ENCODE measurements at places on chromosomes 6 and 20.

GRCh38 chr20:437787-438486, 24.4 kb downstream of the TBC1D20 start:
- no peak for DNase-seq

GRCh38 chr6:107554326-107554725, 64.4 kb downstream of the SOBP start:
- DNase-seq = no peak

DNA sequence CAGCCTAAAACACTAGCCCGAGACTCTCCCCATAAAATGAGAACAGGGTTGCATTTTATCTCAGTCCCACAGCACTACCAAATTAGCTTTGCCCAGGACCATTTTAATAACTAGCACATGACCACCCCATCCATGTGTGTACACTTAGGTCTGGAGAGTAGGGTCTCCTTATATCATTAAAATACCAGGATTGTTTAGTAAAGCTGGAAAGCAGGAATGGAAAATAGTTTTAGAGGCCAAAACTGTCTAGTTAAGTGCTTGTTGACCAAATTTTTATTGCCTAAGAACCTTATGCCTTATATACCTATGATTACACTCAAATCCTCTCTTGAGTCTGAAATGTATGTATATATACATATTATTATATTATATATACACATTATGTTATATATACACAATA, 608.4 kb downstream of the HDGFL1 start:
- DNase-seq = no peak

DNA sequence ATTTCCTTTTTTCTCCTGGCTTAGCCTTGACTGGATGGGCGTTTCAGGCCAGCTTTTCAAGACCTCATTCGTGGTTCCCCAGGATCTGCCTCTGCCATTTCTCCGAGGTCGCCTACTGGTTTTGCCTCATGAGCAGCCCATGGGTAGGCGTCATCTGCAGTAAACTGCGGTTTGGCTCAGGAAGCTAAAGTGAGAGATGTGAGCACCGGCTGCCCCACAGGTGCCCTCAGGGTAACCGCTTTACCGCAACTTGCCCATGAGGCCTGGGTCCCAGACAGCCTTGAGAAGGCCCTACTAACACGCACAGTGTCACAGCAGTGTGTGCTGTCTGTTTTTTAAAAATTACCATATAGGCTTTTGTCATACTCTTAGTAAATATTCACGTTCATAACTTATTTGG, 53.4 kb upstream of the TBXT start:
- no peak for DNase-seq

DNA sequence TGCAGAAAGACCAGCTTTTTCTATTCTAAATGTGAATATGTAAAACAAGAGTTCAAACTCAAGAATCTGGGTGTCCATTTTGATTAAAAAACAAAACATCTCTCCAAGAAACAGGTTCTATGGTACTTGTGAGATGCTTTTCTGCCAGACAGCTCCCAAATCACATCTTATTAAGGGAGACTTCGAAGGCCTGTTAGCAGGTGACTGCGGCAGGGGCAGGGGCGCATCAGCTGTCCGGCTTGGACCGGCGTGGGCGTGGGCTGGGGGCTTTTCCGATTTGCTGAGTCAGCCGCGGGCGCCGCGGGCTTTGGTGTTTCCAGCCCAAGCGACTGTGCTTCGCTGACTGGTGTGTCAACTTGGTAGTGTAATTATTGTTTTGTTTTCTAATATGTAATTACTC, 32.6 kb downstream of the TFAP2A start:
- no peak for DNase-seq

DNA sequence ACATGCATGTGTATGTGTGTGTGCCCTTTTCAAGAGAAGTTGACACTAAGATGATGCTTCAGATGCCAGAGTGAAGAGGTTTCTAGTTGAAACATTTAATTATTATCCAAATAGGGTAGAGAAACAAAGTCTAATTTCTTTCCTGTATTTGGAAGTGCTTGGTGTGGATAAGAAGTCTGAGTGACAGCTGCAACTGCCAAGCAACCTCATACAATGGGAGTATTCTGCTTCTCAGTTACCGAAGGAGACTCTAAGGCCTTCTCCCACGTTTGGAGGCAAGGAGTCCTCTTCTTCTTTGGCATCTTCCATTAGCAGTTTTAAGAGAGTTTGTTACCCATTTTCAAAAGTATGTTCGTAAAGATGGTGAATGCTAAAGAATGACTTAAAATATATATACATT, 82.4 kb downstream of the HDGFL1 start:
- DNase-seq = no peak

DNA sequence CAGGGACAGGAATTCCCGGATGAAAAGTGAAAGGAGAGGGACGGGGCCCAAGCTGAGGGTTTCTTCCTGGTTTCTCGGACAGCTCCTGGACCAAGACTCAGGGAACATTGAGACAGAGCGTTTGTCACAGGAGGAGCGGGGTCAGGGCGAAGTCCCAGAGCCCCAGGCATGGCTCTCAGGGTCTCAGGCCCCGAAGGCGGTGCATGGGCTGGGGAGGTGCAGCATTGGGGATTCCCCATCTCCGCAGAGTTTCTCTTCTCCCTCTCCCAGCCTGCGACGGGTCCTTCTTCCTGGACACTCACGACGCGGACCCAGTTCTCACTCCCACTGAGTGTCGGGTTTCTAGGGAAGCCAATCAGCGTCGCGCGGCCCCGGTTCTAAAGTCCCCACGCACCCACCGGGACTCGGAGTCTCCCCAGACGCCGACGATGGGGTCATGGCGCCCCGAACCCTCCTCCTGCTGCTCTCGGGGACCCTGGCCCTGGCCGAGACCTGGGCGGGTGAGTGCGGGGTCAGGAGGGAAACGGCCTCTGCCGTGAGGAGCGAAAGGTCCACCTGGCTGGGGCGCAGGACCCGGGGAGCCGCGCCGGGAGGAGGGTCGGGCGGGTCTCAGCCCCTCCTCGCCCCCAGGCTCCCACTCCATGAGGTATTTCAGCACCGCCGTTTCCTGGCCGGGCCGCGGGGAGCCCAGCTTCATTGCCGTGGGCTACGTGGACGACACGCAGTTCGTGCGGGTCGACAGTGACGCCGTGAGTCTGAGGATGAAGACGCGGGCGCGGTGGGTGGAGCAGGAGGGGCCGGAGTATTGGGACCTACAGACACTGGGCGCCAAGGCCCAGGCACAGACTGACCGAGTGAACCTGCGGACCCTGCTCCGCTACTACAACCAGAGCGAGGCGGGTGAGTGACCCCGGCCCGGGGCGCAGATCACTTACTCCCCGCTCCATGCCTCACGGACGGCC, 54.6 kb upstream of the POLR1H start:
- DNase-seq = no peak

DNA sequence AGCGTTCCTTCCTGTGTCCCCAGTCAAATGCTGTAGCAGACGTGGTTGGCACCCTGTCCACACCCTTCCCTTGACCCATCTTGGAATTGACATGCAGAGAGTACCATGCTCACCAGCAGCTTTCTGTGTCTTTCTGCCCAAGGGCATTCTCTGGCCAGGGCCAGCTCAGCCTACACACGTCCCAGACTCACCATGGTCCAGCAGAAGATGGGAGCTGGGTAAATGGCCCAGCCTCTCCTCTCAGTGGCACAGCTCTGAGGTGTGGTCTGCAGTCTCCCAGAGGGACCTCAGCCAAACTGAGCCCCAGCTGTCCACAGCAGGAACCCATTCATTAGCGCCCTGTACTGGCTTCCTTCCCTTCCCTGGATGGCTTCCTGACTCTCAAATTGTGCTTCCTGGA, 31.1 kb upstream of the BLCAP start:
- no peak for DNase-seq

DNA sequence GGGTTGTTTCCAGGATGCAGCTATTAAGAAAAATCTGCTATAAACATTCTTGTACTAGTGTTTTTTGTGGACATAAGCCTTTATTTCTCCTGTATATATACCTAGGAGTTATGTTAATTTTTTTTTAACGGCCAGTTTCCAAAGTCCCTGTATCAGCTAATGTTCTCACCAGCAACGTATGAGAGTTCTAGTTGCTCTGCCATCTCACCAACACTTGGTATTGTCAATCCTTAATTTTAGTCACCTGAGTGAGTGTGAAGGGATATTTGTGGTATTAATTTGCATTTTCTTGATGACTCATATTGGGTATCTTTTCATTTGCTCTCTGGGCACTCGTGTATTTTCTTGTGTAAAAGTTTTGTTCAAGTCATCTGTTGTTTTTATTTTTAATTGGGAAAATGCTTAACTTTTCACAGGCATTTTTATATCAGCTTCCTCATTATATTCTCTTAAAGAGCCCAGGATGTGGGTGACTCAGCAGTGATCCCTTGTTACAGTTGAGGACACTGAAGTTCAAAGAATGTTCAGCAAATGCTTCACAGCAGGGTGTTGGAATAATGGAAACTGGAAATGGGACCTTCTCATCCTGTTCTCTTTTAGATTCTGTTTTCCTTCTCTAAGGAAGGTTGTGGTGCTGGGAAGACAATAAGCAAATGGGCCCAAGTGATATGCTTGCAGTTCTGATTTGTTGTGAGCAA, 211.7 kb upstream of the PRND start:
- no peak for DNase-seq

DNA sequence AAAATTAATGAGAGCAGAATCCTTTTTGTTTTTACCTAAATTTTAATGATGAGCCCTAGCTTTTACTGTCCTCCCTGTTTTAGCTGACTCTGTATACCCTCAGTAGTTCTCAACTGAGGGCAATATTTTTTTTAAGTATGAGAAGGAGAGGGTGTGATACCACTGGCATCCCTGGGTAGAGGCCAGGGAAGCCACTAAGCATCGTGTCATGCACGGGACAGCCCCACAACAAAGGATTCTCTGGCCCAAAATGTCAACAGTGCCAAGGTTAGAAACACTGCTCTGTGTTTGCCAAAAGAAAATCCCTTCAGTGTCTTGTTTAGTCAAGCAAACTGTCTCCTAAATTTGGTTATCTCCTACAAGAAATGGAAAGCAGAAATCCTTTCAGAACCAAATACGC, 210.4 kb downstream of the KCNQ5 start:
- no peak for DNase-seq

- DNase-seq = no peak
Observed at GRCh38 chr6:22880686-22881433, 311.5 kb downstream of the HDGFL1 start.

- DNase-seq = no peak
Observed at GRCh38 chr20:10994991-10995700, 321.3 kb upstream of the JAG1 start.

DNA sequence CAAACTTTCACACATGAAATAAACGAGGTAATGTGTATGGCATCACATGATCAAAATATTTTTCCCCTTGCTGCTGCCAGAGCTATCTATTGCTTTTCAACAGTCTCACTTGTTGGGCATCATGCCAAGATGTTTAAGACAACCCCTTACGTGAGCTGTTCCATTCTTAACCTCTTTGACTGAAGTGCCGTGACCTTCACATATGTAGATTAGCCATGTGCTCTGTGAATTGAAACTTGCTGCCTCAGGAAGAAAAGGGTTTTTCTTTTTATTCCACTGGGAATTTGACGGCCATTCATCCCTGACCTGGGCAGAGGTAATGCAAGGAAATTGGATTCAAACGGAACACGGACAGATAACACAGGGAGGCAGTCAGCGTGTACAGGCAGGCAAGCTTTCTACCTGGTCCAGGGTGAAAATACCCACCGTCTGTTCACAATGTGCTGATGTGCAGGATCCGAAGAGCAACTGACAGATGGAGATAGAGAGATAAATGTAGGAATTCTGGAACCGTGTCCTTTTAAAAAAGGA, 14.2 kb downstream of the ARID1B start:
- peak; percentile 85 for DNase-seq

GRCh38 chr20:10339609-10340008, 94.4 kb downstream of the MKKS start:
- DNase-seq = no peak

DNA sequence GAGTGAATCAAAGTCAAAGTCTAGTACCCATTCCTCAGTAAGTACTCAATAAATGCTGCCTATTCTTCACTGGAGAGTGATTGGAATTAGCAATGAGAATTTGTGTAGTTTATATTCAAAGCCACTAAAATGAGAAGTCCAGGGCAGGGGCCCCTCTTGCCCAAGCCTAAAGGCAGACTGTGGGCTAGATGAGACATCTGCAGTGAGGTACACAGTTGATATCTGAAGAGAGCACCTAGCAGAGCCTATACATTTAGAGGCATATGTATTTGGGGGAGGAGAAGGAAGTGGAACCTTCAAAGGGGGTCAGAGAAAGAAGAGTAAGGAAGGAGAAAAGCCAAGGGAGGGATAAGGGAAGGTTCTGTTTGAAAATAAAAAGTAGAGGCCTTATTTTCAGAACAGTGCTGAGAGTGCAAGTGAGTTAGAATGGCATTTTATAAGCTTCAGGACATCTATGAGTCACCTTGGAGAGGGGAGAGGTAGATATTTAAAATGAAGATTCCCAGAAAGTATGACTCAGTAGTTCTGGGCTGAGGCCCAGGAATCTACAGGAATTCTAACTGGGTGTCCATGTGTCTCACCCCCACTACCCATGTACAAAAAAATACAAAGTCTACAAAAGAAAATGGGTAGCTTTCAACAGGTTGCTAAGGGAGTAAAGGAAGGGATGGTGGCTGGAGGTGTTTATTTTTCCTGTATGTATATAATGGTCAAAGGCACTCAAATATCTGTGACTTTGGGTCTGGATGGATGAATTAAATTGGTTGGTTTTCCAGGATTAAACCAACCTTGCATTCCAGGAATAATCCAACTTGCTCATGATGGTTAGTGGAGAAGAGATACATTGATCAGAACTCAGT, 135.1 kb downstream of the ZFP64 start:
- DNase-seq = no peak

- DNase-seq = no peak
Observed at GRCh38 chr20:61807471-61808160, 258.1 kb downstream of the TAF4 start.

DNA sequence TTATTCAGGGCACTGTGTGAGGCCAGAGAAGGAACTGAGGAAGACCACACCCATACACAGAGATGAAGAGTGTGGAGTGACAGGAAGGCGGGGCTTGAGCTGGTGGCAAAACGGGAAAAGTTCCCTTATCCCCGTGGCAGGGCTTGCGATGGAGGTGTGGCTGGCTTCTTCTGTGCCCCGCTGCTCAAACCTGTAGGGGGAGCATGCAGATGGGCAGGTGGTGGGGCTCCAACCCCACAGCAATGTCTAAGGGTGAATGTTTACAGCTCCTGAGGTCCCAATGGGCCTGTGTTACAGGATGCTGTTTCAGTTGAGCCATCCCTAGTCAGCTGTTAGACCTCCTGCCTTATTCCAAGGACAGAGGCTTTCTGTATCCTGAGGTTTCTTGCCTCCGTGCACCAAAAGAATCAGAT, 105.9 kb downstream of the LY86 start:
- DNase-seq = peak; percentile 56

- no peak for DNase-seq
Observed at GRCh38 chr6:28876710-28877109, 47.1 kb downstream of the TRIM27 start.

- no peak for DNase-seq
Observed at GRCh38 chr6:33904050-33904746, 100.4 kb upstream of the MLN start.
